KG1 (cell line): ENCODE measurements at places on chromosomes 11 and 22.
A peak's percentile ranks its signal among the peaks of the same experiment; 100 is the strongest.

DNA sequence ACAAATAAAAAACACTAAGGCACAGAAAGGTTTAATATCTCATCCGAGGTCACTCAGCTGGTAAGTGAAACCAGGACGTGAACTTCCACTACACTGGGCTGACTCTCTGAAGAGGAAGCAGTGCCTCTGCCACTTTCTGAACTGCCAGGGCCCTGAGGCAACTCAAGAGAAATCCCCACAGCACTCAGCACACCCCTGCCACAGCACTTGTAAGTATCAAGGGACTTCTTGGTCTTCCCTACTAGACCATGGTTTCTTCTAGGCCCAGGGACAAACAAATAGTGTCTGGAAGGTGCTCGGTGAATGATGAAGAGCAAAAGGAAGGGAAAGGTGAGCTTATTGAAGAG is 49.7 kb downstream of the RPL27A start:
- DNase-seq, result no peak

GRCh38 chr22:25111579-25112517 is 87.8 kb upstream of the CRYBB3 start:
- DNase-seq, result no peak

DNA sequence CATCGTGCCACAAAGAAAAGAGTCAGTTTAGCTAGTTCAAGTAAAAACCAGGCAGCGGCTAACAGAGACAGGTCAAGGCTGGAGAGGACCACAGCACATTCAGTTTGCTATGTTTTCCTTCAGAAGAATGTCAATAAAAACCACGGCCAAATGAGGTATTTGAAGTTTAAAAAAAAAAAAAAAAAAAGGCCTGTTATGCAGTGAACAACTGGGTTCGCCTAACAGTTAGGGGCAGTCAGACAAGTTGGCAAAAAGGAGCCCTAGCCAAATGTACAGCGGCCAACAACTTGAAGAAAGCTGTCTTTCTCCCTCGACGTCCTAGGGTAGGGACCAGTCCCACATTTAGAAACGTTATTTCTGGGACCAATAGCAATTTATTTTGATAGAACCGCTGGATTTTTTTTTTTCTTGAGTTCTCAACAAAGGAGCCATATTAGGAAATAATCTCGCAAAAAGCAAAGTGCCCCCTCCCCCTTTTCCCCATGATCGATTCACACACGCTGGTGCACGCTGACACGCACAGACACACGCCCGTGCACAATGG is 237.8 kb downstream of the TTC28 start:
- DNase-seq, result peak; percentile 77

DNA sequence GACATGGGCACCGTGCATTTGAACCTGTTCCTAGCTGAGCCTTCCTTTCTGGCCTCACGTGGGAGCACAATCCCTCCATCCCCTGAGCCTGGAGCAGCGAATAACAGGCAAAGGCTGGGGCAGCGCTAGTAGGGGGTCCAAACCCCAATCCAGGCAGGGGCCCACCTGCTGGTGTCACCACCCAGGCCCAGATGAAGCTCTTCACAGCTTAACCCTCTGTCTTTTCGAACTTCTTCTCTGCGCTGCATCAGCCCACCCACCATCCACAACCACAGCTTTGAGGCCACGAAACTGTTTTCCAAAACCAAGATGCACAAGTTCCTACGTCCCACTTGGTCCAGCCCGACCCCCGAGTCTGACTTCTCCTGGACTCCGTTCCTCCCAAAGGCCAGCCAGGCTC is 11.5 kb downstream of the KCNC1 start:
- no peak for DNase-seq

DNA sequence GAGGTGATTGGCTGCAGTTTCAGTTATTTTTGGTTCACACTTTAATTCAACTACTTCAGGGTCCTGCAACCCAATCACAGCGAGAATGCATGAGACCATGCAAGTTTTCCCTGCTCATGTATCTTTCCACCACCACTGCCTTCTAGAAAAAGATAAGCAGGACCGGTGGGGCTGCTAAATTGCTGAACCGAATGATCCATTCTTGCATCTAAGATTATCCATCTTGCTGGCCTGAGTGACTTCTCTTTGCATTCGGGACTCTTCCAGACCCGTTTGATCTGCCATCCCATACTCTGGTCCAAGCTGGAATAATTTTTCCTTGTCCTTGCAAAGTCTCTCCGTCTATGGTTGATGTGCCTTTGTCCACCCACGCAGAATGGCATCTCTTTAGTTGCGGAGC is 56.3 kb upstream of the TP53I11 start:
- DNase-seq, result no peak

- DNase-seq, result peak; percentile 13
Observed at GRCh38 chr11:112555491-112556364, 295.1 kb upstream of the PLET1 start.

GRCh38 chr11:134050541-134051383 is 18.1 kb upstream of the JAM3 start:
- peak; percentile 70 for DNase-seq

- no peak for DNase-seq
Observed at GRCh38 chr11:1377231-1377780, 12.4 kb upstream of the BRSK2 start.

DNA sequence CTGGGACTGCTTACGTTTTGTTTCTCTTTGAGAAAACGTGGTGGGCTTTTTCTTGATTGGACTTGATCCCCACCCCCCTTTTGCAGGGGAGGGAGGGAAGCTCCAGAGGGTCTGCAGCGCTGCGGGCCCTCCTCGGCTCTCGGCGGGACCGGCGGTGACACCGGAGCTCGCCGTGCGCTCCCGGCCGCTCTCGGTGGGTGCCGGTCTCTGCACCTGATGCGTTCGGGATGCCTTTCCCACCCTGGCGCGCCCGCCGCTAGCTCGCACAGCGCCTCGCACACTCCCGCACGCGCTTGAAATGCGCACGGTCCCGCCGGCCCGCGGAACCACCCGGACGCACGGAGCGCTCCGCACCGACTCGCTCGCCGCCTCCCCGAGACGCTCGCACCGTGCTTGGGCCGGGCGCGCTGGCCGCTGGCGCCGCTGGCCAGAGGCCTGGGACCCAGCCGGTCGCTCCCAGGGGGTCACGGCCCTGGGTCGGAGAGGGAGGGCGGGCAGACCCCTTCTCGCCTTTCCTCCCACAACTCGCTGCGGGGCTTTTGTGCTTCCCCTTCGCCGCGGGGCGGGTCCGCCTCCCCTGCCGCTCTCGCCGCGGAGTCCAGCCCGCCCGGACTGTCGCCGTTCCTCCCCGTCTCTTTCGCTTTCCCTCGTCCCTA is 1.0 kb downstream of the ZBTB16 start:
- peak; percentile 53 for DNase-seq

- DNase-seq, result peak; percentile 93
Observed at GRCh38 chr11:66081505-66081904, 11.4 kb downstream of the PACS1 start.

GRCh38 chr22:37195921-37196320 is 7.9 kb upstream of the C1QTNF6 start:
- no peak for DNase-seq

DNA sequence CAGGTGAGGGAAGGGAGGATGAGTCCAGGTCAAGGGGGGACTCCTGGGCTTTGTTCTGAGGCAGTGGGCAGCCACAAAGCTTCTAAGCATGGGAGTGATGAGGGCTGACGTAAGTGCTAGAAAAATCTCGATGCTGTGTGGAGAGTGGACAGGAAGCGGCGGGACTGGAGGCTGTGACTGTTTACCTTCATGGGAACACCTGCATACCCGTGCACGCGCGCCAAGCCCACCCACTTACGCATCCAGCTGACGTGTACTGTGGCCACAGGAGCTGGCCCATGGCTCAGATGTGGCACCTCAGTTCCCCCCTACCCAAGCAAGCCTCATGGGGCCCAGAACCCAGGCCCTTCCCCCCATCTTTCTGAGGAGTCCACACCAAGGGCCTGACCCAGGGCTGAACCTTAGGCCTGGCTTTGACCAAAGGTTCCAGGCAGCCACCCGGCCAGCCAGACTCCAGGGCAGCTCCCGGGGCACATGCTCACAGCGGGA is 14.0 kb downstream of the MYRF start:
- no peak for DNase-seq

DNA sequence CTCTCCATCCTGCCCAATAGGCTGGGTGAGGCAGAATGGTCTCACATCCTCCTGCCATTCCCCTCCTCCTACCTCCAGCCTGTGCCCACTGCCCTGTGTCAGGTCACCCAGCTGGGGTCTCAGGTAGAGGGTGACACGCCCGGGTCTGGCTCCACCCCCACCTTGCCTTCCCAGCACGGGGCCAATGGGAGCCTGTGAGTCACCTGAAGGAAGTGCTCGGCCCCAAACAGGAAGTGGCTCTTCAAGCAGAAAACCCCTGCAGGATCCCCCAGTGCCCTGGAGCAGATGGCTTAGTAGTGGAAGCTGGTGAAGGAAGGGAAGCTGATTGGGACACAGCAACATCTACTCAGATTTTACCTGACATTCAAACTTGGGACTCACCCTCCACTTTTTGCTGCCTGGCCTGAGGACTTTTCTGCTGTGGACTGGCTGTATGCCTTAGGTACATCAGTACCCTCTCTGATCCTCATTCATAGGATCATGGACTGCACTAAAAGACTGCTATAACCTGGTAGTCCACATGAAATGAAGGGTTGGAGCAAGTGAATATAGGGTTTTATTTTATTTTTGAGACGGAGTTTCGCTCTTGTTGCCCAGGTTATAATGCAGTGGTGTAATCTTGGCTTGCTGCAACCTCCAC is 33.4 kb downstream of the GDPD5 start:
- DNase-seq, result peak; percentile 40

GRCh38 chr22:36086170-36086490 is 57.5 kb upstream of the RBFOX2 start:
- no peak for DNase-seq

GRCh38 chr22:50305923-50306566 is 1.4 kb downstream of the PLXNB2 start:
- DNase-seq, result no peak

DNA sequence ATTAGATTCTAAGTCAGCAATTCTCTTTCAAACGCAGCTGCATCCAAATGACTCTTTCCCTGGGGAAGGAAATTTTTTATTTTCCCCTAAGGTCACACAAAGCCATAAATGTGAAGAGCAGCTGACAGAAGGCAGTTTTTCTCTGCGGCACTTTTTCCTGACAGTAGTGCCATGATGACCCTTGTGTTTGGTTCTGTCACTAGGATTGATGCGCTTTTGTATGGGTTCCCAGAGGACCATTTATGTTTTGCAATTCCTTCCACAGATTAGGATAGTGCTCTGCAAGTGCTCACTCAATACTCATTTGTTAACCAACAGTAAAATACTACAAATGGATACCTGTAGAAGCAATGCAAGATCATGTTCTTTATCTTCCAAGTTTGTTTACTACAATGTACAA is 359.6 kb upstream of the CTSC start:
- no peak for DNase-seq

- DNase-seq, result no peak
Observed at GRCh38 chr11:17774232-17775034, 39.9 kb downstream of the KCNC1 start.

- no peak for DNase-seq
Observed at GRCh38 chr11:20154381-20154780, 5.9 kb downstream of the DBX1 start.

DNA sequence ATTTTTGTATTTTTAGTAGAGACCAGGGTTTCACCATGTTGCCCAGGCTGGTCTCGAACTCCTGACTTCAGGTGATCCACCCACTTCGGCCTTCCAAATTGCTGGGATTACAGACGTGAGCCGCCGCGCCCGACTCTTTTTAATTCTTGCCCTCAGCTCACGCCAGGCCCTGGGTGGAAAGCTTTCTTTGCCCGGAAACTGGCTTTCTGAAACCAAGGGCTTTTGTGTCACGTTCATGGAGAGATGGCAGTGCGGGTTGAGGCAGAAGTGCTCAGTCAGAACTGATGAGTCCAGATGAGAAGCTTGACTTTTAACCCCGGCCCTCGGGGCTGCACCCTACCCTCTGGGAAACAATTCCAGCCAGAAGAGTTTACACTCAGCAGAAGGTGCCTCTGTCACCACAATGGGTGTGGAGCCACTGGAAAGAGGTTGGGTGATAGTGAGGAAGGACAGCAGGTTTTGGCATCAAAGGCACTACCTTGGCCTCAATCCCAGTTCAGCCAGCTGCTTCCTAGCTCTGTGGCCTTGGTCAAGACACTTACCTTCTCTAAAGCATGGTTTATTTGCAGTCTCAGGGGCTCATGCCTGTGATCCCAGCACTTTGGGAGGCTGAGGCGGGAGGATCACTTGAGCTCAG is 890 bp upstream of the ARFGAP3 start:
- DNase-seq, result no peak

- DNase-seq, result no peak
Observed at GRCh38 chr22:20552443-20553401, 45.3 kb downstream of the MED15 start.

DNA sequence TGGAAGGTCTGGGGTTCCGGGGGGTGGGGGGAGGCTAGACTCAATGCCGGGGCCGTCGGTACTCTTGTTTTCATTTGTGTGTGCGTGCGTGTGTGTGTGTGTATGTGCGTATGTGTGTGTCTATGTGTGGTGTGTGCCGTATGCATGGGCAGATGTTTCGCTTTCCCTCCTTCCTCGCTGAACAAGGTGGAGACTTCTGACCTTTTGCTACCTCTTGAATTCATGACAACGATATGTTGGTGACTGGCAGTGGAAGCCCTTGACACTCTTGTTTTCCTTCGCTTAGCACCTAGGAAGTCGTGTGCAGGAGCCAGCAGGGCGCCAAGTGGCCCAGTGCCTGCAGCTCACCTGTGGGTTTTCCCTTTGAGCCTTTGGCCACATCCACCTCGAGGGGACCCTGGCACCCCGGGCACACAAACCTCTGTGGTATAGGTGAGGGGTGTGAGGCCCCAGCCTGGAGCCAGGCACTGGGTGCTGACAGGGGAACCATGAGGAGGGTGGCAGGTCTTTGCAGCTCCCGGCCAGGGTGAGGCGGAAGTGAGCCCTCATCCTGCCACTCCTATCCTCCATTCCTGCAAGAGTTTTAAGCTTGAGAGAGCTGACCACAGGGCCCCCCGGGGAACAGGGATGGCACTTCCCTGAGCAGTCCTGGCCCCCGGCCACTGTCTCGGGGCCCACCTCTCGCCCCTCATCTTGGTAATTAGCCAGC is 19.3 kb upstream of the TMEM191C start:
- no peak for DNase-seq
